SHP77 treated with DMSO at 0.1 percent for 48 hours (cell line): ENCODE measurements at places on chromosomes 11 and 22.

DNA sequence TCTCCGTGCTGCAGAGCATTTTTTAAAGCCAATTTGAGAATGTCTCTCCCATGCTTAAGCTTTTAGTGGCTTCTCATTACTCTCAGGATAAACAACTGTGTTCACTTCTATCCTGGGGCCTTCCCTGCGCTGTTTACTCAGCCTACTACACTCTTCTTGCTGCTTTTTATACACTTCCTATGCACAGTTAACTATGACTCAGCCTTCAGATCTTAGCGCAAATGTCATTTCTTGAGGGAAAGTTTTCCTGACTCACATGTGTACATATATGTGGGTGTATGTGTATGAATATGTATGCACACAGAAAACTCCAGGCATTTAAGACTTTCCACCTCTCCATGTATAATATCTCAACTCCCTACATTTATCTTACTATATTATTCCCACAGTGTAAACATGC lies 9.8 kb downstream of the THAP12 start:
- DNase-seq, result no peak

DNA sequence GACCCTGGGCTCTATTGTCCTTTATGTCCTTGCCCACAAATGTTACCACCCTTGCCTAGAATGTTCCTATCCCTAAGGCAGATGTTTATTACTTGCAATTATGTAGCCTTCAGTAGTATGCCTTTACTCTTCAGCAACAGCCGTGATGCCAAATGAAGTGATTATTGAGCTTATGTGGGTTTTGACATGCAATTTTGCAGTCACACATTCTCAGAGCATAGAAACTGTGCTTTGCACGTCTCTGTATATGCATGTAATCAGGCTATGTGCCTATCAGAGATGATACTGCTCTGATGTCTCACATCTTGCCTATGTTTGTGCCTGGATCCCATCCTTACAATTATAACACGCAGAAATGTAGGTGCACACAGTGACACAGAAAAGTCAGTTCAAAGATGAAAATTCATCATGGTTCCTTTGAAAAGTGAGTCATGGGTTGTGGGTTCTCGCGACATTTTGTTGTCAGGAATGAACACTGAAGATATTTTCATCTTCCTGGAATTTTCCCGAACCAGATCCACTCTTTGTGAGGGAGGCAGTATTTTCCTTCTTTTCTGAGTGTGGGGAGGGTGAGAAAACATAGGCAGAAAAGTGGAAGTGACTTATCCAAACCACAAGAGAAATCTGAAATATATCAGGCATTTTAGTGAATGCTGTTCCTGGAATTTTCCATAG lies 81.1 kb downstream of the BMAL1 start:
- no peak for DNase-seq

GRCh38 chr22:42743501-42743991 lies 22.9 kb upstream of the A4GALT start:
- DNase-seq, result no peak

DNA sequence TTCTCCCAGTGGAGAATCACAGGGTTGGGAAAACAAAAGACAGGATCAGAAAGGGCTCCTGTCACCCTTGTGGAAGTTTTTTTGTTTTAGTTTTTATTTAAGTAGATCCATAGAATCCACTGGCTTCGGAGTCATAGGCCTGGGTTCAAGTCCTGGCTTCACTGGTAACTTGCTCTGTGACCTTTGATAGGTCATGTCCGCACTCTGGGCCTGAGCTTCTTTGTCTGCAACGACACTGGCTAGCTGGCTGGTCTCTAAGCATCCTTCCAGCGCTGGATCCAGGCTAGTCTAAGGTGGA lies 1.4 kb downstream of the ZFTA start:
- no peak for DNase-seq

GRCh38 chr11:124656774-124657630 lies 16.5 kb downstream of the SIAE start:
- DNase-seq, result no peak

DNA sequence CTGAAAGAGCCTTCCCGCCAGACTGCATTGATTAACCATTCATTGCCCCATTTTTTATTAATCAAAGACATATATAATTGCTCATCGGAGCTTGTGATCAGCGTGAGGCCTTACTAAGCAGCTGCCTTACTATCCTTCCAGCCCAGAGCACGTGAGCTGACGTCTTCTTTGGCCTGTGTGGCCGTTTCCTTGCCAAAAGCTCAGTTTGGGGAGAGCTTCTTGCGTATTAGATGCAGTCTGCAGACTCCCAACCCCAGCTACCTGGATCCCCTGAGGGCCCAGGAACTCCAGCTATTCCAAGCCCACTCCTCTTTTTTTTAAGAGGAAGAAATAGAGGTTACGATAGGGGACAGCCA lies 784 bp upstream of the SLC43A3 start:
- no peak for DNase-seq

DNA sequence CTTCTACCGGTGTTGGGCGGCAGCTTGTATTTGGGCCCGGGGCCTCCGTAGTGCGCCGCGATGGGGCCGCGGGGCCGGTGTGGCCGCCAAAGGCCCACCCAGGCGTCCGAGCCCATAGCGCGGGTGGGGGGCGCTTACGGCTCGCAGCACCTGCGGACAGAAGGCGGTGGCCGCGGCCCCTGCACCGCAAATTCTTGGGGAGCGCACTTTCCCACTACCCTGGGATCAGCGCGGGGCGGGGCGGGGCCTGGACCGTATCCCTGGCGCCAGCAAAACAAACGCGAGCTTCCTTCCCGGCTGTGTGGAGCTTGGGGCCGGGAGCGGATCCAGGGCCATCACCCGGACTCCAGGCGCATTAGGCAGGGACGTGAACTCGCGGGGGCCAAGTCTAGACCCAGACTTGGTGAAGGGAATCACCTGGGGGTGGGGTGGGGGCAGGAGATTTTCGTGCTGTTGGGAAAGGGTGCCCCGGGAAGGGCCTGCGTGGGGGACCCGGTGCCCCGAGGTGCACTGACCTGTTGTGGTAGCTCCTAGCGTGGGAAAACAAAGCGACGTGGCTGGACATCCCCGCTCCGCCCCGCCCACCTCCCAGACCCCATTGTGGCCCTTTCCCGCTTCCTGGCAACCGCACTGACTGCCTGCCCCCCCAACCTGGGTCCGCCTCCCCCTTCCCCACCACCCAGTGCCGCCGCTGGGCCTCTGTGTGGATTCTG lies 2.3 kb upstream of the TYMP start:
- no peak for DNase-seq

DNA sequence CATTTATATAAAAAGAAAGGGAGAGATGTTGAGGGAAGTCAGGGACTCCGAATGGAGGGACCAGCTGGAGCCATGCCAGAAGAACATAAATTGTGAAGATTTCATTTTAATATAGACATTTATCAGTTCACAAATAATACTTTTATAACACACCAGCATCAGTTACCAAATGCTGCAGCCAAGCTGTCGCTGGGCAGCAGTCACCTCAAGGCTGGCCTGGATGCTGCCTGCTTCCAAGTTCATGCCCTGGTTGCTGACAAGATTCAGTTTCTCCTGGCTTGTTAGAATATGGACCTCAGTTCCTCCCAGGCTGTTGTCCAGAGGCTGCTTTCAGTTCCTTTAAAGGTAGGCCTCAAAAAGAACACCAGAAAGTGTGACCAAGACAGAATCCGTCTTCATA lies 30.8 kb upstream of the ALDH3B2 start:
- DNase-seq, result no peak

- no peak for DNase-seq
These were observed 621.5 kb upstream of the B3GAT1 start for GRCh38 chr11:135033540-135033939.

DNA sequence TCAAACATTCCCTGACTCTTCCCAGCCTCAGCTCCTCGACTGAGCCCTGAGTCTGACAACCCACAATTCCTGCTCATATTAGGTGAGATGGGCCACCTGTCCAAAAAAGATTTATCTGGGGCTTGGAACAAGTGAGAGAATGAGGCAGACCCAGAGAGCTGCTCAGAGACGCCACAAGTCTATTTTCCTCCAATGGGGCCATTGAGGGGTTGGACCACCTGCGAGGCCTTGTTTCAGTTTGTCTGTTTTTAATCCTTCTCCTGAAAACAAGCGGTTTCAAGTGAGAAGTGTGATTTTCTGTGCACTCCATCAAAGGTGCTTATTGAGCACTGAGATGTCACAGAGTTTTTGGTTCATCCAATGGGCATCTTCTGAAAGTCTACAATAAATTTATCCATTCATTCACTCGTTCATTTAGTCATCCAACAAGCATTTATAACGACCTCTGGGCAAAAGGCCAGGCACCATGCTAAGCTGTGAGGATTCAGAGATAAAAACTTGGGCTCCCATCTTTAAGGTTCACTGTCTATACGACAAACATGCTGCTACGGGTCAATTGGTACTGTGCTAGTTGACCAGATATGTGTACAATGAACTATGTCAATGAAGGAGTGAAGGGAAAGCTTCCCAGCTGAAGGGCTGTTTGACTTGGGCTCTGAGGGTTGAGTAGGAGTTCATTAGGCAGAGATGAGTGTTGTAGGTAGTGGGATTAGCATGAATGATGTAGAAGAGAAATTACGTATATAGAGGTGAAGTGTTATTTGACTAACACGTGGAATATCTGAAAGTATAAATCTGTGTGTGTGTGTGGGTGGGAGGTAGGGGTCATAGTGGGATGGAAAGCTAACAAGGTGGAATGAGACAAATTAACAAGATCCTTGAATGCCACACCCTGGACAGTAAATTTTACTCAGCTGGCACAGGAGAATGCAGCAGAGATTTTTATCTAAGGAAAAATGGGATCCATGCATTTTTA lies 168.9 kb downstream of the MIAT start:
- no peak for DNase-seq

DNA sequence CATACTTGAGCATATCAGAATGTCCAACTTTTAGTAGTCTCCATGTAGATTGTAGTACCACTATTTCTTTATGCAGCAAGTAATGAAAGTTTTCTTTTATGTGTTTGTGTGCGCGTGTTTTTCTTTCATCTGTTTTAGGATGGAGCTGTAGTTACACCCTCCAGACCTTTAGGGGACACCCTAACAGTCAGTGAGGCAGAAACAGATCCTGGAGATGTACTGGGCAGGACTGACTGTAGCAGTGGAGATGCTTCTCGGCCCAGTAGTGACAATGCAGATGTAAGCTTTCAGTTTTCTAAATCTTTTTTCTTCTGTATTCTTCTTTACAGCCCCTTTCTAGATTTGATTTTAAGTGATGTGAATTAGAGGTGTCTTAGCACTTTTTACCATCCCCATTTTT lies 79.9 kb upstream of the GRIK4 start:
- no peak for DNase-seq

GRCh38 chr11:74185285-74185684 lies 14.2 kb downstream of the PPME1 start:
- no peak for DNase-seq

DNA sequence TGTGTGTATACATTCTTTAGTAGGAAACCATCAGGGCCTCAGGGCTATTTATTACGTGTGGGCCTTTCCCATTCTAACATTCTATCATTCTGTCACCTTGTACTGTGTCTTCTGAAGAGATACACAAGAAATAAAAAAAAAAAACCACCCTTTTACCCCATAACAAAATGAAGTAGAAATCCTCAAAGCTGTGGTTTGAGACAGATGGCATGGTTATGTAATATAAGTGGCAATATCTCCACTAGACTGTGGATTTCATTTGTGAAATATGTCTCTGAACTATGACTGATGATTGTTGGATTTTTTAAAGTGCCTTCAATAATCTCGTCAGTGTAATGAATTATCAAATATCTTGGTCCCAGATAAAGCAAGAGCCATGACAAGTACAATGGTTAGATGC lies 150.0 kb upstream of the BLID start:
- DNase-seq, result no peak

- DNase-seq, result no peak
These were observed 527.5 kb downstream of the CNTN5 start for GRCh38 chr11:99548264-99548663.

DNA sequence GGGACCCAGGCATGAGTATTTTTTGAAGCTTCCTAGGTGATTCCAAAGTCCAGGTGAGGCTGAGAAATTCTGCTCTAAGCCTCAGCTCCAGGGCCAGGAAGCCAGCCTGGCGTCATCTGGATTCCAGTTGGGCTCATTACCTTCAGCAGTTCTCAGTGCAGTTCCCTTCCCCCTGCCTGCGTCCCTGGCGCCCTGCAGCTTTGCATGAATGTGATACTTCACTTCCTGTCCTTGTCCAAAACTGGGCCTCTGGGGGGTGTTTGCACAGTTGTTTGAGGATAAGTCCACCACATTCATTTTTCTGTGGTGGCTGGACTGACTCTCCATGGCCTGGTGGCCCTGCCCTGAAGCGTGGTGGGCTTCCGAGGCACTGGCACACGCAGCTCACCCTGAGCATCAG lies 98.1 kb downstream of the TENM4 start:
- no peak for DNase-seq

- no peak for DNase-seq
These were observed 174.4 kb downstream of the MAML2 start for GRCh38 chr11:96168623-96169022.

- no peak for DNase-seq
These were observed 859 bp upstream of the BIRC3 start for GRCh38 chr11:102316346-102316904.

DNA sequence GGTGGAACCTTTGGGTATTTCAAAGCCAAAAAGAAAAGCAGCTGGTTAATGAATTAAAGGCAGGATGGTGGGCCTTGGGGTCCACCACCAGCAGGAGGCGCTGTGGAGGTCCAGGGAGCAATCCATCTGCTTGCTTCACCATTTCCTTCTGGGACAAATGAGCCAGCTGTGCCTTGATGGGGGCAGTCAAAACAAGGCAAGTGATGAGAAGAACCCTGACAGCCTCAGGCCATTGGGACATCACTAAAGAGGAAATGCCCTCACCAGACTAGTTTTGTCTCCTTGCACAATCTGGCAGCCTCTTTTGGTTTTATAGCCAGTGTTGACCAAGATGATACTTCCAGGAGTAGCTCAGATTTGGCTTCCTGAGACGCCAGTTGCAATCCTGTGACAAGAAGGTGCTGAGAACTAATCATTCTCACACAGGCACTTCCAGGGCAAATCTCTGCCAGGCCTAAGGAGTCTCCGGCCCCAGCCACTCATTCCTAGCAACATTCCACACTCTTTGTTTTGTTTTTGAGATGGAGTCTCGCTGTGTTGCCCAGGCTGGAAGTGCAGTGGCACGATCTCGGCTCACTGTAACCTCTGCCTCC lies 38.2 kb upstream of the WEE1 start:
- no peak for DNase-seq

DNA sequence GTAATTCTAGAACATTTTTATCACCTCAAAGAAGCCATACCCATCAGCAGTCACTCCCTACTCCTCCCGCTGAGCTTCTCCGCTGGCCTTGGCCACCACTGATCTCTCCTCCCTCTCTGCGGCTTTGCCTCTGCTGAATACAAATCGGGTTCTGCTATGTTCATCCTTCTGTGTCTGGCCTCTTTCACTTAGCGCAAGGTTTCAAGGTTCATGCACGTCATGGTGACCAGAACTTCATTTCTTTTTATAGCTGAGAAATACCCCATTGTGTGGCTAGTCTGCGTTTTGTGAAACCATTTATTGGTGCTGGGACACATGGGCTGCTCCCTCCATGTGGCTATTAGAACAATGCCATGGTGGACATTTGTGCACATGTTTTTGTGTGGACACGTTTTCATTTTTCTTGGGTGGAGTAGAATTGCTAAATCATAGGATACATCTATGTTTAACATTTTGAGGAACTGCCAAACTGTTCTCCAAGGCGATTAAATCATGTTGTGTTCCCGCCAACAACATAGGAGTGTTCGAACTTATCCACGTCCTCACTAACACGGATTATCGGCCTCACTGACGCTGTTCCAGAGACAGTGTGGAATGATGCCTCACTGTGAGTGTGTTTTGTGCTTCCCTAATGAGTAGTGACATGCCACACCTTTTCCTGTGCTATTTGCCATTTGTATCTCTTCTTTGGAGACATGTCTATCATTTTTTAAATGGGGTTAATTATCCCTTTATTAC lies 24.2 kb upstream of the KRTAP5-6 start:
- no peak for DNase-seq

GRCh38 chr11:59573216-59573615 lies 42.4 kb downstream of the OSBP start:
- no peak for DNase-seq
